Bone marrow (tissue), 2 donors: ENCODE measurements at places on chromosomes 5 and 9.

DNA sequence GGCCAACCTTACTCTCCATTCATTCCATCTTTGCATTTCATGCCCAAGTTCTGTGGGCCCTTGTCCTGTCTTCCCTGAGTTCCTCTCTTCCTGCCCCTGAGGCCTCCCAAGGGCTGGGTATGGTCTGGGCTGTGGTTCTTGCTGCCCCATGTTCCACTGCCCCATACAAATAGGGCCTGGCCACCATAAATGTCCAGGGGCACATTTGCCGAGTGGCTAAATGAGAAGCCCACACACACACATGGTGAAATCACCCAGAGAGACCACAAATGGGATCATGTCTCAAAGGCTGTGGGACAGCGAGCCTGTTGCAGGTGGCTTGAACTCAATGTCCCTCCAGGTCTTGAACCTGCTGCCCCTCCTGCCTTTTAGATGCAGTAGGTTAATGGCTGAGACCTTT is 1.2 kb downstream of the TIFAB start:
- no peak for DNase-seq

GRCh38 chr9:109590966-109591365 is 92.9 kb upstream of the PTPN3 start:
- no peak for DNase-seq

DNA sequence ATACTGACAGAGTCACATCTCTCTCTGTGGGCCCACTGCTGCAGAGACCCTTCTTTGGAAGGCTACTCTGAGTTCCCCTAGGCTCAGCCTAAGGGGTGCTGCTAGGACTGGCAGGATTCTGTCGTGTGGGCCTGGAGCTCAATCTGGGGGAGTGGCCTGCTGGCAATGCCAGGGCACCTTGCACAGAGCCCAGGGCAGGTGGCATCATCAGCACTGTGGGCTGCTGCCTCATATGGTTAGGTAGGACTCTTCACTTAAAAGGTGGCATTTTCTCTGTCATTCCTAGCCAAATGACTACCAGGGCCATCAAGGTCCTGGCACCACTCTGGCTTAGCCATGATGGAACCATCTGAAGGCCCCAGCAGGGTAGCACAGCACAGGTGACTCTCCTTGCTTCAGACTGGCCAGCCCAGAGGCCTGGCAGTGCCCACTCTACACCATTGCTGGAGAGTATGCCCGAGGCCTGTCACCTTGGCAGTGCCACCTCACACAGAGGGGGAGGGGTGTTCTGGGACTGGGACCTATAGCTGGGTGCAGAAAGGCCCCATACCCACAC is 21.9 kb downstream of the PITX1 start:
- no peak for DNase-seq

DNA sequence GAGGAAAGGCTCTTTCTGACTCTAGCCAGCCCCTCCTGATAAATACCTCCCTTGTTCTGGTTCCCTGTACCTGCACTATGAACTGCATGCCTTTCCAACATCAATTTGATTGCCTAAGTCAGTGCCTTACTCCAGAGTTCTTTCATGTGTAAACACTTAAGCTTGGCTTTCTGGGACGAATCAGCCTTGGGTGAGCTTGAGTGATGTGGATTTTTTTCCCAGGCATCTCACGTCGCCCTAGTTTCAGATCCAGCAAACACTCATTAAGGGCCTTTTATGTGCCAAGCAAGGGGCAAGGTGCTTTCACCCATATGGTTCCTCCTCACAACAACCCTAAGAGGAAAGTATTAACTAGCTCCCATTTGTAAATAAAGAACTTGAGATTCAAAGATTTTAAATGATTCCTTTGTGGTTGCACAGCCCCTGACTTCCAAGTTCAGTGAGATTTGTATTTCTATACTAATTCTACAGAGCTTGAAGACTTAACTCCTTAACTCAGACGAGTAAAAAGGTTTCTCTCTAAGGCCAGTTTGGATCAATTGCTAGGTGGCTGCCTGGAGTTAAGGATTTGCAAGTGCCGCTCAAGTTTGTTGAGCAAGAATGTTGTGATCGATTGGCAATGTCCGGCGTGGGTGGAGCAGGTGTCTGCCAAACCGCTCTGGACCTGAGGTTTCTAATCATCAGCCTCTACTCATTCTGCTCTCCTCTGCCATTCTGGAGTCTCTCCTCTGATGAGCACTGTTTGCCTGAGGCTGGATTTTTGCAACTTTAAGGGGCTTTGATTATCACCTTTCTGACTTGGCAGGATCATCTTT is 20.2 kb upstream of the TJP2 start:
- DNase-seq = no peak

DNA sequence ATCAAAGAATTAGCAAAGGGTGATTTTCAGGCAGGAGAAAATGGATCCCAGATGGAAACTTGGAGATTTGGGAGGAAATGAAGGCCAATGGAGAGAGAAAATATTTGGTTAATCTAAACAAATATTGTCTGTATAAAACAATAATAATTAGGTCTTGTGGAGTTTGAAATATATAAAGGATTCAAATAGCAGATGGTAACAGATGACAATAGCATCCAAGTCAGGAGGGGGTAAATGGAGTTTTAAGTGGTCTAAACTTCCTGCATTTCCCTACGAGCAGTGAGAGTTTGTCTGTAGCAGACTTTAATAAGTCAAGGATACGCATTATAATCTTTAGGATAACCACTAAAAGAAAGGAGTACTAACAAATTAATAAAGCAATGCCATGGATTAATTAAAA is 49.0 kb upstream of the GGTA1 start:
- DNase-seq = no peak

- no peak for DNase-seq
These were observed 78.3 kb upstream of the IRX1 start for GRCh38 chr5:3517348-3517747.

DNA sequence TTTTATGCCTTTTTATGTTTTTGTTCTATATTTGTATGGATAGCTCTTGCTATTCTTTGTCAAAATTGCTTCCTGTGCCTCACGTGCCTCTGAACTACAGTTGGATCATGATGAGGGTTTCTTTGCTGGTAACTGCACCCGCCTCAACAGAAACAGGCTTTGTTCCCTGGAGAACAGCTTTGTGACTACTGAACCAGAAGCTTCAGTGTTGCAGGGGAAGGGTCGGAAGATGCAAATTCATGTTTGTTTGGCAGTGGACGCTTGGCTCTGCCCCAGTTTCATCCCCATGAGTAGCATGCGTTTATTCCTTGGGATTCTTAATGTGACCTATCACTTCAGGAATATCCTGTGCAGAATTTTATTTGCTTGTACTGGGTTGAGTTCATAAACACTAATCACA is 959.1 kb upstream of the WWC1 start:
- DNase-seq = no peak

DNA sequence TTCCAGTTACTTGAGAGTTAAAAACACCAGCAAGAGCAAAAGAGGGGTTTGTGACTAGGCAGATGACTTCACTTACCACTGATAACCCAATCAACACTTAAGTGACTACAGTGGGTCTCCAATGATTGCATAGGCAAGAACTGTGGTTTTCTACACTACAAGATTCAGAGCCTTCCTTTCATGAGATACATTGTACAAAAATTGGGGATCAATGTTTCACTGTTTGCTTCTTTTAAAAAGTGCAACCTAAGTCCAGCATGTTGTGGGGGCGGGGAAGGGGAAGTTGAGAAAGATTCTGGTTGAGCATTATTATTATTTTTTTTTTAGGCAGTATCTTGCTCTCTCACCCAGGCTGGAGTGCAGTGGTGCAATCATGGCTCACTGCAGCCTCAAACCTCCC is 3.6 kb downstream of the IQGAP2 start:
- no peak for DNase-seq

- DNase-seq = no peak
These were observed 1381.4 kb upstream of the CDH6 start for GRCh38 chr5:29811914-29812679.

DNA sequence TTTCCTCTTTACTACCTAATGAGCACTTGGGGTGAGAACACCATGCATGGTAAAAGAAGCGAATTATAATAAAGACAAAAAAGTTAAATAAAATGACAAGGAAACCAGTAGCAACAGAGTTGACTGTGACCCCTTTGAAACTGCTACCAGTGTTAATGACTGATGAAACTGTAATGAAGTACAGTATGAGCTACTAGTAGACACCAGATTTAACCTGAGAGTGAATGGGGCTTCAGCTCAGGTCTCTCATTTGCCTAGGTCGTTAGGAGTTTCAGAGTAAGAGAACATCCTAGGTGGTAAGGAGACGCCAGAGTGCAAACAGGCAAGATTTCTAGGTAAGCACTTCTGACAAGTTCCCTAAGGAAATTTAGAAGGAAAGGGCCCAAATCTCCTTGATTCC is 346.4 kb downstream of the BNC2 start:
- no peak for DNase-seq

GRCh38 chr9:99752417-99753109 is 69.1 kb upstream of the NR4A3 start:
- no peak for DNase-seq

- no peak for DNase-seq
These were observed 202.9 kb downstream of the SGCD start for GRCh38 chr5:156529892-156530291.

DNA sequence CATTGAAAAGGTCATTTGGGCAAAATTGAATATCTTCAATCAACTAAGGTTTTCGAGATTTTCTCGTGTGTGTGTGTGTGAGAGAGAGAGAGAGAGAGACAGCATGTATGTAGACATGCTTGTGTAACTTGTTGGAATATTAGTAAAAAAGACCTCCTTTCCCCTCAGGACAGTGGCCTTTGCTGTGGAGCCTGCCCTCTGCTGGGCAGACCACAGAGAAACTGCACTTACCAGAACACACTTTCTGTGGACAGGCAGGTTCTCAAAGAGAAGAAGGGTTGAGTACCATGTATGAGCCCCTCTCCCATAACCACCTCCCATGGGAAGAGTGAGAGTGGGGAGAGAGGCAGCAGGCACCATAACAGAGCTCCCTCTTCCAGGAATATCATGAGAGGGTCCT is 45.6 kb downstream of the CFAP90 start:
- no peak for DNase-seq

DNA sequence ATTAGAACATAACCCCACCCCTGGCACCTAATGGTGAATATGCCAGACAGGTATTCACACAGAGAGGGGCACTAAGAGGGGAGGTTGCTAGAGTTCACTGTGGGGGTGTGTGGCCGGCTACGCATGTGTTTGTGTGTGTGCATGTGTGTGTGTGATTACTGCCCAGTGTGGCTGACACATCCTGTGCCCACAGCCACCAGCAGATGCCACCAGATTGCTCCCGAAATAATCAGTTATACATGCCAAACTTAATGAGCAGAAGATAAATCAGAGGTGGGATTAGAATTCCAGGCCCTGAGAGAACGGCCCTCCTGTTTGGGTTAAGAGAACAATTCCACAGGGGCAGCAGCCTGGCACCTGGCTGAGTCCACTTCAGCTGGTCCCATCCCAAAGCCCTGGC is 91.8 kb upstream of the TBCA start:
- DNase-seq = no peak

DNA sequence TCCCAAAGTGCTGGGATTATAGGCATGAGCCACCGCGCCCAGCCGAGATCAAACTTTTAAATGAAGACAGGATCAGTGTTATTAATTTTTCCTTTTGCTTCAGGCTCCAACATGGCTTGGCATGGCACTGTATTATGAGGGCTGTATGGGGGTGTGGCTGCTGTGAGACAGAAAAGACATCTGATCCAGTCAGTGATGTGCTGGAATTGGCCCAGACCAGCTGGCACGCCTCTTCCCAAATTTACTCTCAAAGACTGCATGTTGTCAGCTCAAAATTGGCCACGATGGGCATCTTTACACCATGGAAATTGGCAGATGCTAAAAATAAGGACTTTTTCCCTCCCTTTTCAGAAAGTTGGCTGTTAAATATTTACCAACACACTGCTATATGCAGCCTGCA is 12.1 kb upstream of the COL27A1 start:
- no peak for DNase-seq

DNA sequence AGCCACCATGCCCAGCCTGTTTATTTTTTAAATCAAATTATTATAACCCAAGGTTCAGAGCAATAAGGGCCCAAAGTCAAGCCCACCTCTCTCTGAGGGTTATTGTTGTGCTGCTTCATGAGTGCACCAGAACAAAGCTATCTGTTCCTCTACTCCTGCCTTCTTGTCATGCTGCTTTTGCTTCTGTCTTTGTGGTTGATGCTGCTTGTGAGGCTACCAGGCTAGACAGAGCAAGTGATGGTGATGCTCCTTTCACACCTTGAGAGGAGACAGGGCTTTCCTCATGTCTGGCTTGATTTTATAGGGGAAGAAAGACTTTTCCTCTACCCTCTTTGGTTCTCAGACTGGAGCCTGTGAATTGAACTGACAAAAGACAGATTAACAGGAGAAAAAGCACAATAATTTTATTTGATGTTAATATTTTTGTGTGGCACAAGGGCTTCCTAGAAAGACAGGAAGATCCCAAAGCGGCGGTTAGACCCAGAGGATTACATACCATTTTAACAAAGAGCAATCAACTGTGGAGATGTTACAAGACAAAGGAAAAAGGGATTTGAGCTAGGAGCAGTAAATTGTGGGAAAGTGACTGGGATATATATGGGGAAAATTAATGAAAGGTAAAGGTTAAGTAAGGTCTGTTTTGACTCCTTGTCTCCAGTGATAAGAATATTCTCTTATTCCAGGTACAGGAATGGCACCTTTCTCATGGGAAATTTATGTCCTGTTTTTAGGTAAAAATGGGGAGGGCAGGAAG is 4.4 kb upstream of the CD180 start:
- DNase-seq = no peak

DNA sequence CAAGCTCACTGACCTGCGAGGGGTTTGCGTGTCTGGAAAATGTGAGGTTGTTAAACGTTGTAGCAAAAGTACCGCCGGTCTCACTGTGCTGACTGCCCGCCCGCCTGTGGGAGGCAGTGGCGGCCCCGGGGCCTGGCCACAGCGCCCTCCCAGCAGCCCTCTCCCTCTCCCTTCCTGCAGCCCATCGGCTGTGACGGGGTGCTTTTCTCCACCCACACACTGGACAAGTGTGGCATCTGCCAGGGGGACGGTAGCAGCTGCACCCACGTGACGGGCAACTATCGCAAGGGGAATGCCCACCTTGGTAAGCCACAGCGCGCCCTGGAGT is 6.2 kb downstream of the ADAMTSL2 start:
- DNase-seq = no peak
